ENCODE measurements at places on chromosomes 4 and X.

GRCh38 chr4:18524667-18525066 lies 503.1 kb upstream of the LCORL start:
- DNase-seq, result no peak

- DNase-seq, result no peak
Observed at GRCh38 chr4:42751587-42751986, 94.7 kb upstream of the ATP8A1 start.

GRCh38 chr4:185874516-185875230 lies 62.7 kb upstream of the SORBS2 start:
- DNase-seq, result no peak

- no peak for DNase-seq
Observed at GRCh38 chr4:109072595-109072994, 229.9 kb downstream of the COL25A1 start.

DNA sequence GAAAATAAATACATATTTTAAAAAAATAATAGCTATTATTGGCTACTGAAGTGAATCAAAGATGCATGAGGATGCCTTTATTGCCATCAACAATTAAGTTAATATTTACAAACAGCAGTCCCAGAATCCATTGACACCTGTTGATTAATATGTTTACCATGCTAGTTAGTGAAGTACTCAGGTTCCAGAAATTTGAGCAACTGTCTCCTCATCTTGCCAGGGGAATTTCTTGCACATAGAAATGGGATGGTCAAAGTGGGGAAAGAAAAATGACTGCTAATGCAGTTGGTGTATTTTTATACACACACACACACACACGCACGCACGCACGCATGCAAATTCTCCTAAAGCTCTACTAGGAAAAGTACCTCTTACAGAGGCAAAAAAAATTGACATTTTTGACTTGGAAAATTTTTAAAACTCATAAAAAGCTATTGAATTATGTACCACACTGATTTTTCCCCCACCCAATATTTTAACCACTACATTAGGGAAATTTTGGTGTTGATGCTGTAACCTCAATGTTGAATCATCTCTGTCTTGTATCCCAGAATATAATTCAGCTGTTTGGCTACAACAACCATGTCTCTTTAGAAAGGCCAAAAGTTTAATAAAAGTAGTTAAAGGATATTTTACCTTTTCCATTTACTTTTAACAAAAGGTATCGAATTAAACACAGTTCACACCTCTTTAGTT lies 105.3 kb upstream of the TMEM150C start:
- DNase-seq, result no peak

- DNase-seq, result no peak
Observed at GRCh38 chr4:153258750-153259149, 54.5 kb downstream of the TRIM2 start.

- DNase-seq, result no peak
Observed at GRCh38 chr4:43277003-43277402, 384.5 kb downstream of the GRXCR1 start.

DNA sequence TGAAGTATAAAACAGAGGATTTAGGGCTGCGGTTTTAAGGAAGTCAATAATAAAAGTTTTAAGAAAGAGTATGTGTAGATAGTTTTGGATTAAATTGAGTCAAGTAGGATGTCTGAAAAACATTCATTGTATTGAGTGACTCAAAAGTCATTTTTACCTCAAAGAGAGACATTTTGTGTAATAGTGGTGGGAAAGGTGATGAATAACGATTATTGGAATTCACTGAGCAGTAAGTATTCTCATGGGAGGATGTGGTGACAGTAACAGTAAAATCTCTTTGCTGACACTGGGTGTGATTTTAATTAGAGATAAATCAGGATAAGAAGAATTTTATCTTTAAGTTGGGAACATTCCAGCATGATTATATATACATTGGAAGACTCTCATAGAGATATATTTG lies 233.6 kb downstream of the PDHA2 start:
- DNase-seq, result no peak

GRCh38 chr4:110621839-110622751 lies 782 bp downstream of the PITX2 start:
- no peak for DNase-seq

DNA sequence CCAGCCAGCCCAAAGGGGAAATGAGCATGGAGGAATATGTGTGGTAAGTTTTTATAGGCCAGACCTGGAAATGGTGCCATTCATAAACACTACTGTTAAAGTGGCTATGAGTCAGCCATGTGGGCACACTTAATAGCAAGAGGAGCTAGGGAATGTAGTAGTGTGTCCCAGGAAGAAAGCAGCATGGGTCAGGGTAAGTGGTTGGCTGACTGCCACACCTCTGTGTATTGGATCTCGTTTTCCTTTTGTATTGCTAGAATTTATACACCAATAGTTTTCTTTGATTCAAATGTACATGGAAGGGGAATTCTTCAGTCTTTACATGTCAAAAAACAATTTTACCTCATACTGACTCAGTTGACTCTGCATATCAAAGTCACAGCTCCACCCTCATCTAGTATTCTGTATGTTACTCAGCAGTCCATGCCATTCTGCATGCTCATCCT lies 22.9 kb upstream of the SGMS2 start:
- no peak for DNase-seq

DNA sequence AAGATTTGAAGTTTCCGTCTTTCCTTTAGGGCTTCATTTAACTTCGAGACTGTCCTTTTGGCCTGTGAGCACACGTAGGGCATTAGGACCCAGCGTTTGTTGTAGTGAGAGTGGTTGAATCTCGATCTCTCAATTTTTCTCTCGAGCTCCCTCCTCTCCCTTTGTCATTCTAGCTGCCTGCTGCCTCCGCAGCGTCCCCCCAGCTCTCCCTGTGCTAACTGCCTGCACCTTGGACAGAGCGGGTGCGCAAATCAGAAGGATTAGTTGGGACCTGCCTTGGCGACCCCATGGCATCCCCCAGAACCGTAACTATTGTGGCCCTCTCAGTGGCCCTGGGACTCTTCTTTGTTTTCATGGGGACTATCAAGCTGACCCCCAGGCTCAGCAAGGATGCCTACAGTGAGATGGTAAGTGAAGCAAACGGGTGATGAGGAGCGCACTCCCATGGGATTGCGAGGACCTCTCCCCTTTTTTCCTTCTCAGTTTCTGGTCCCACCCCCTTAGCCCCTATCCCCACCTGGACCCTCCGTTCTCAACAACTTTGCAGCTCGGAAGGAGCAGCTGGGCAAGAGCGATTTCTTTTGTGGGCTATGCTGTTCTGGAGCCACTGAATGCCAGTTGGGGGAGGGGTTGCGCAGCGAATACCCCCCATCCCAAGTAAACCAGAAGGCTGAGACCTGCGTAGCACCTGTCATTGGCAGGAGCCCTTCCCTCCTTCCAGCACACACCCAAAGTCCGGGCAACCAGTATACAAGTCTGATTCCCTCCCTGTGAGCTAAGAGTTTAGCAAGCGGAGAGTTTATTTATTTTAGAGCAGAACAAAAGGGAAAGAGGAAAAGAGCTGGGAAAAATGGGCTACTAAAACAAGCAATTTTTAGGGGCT lies at the start of gene TMEM35A:
Gene TMEM35A (plus strand): TSS at position 164 of the 883 bp plus-strand sequence. CDS start 124 bp downstream, at position 288.
- no peak for DNase-seq

- no peak for DNase-seq
Observed at GRCh38 chr4:94668724-94669123, 89.0 kb upstream of the BMPR1B start.

GRCh38 chr4:104735174-104735573 lies 240.5 kb upstream of the CXXC4 start:
- DNase-seq, result no peak

DNA sequence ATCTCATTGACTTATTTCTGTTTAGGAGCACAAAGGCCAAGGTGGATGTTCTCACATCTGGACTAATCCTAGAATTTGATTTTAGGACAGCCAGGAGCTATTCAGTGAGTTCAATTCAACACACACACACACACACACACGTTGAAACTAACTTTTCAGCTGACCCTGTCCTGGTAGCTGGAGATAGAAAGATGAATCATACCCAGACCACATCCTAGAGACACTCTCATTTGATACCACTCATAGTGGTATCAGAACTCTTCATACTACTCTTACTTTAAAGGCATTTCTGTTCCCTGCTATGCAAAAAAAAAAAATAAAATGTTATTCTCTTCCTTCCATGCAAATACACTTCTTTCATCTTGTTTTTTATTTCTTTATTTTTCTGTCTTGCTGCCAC lies 36.7 kb downstream of the KLF8 start:
- DNase-seq, result no peak

GRCh38 chr4:140740422-140740821 lies 15.8 kb downstream of the TBC1D9 start:
- no peak for DNase-seq

GRCh38 chrX:40146262-40147125 lies 48.7 kb upstream of the BCOR start:
- no peak for DNase-seq

DNA sequence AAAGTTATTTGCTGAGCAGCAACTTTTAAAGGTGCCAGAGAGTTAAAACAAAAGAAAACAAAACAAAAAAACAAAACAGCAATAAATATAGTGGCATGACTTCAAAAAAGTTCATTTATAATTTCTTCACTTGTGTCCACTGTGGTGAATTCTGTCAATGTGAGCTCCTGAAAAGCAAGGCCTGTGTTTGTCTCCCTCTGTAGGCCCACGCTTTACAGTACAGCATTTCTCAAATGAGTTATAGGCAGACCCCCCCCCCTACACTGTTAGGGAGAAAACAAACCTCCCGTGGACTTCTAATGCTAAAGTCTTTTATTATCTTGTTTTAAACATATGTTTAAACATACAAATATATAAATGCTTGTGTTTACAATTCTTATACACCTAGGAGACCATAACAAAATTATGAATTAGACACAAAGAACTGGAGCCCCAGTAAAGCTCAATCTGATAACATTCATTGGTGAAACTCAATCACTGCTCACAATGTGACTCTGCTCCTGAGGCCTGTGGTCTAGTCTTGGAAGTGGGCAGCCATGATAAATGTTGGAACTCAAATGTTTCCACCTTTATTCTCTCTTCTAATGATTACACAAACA lies 47.0 kb upstream of the SCOC start:
- DNase-seq, result no peak

DNA sequence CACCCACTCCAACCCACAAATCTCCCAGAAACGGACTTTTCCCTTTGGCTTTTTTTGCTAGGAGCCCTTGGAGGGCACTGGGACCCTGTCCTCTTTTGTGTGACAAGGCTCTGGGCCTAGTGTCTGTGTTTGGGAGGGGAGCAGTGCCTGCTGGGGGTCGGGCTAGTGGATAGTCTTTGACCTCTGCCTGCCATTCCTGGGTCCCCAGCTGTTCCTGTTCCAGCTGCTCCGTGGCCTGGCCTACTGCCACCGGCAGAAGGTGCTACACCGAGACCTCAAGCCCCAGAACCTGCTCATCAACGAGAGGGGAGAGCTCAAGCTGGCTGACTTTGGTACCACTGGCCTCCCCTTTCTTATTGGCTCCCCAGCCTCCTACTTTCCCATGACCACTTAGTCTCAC lies 6.7 kb upstream of the USP11 start:
- no peak for DNase-seq

DNA sequence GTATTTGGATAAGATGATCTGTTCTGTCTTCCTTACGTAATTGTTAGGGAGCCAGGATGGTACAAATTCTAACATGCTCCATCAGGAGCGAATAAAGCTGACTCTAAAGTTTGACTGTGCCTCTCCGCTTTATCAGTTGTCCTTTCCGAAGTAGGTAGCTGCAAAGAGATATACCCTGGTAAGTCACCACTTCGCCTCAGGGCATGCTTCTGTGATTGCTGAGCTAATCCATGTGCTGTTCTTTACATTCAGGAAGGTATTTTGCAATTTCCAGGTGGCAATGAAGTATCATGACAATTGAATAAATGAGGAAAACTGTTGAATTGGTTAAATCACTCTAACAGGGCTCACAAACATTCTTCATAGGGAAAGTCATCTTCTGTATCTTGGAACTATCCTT lies 38.9 kb downstream of the KIT start:
- no peak for DNase-seq

- no peak for DNase-seq
Observed at GRCh38 chrX:76796311-76796710, 368.8 kb downstream of the MAGEE1 start.

DNA sequence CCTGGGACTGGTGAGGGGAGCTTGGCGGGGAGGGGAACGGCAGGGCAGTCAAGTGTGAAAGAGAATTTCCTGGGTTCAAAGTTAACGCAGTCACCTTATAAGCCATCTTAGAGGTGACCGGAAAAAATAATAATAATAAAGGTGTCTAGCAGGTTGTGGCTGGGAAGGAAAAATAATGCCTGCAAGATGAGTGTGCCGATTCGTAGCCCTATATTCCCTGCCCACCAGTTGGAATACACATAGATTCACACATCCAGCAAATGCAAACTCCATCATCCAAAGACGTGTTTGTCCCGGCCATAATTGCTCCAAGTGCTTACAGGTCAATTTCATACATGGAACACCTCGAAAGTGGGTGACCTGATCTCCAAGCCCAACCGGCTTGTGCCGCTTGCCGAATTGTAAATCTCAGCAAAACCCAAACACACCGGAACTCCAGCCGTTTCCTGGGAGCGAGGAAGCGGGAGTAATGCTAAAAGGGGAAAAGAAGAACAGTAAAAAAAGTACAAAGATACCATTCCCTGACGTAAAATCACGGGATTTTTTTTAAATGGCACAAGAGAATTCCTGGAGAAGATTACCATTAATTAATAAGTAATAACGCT lies 1.3 kb upstream of the FAT1 start:
- DNase-seq, result no peak

DNA sequence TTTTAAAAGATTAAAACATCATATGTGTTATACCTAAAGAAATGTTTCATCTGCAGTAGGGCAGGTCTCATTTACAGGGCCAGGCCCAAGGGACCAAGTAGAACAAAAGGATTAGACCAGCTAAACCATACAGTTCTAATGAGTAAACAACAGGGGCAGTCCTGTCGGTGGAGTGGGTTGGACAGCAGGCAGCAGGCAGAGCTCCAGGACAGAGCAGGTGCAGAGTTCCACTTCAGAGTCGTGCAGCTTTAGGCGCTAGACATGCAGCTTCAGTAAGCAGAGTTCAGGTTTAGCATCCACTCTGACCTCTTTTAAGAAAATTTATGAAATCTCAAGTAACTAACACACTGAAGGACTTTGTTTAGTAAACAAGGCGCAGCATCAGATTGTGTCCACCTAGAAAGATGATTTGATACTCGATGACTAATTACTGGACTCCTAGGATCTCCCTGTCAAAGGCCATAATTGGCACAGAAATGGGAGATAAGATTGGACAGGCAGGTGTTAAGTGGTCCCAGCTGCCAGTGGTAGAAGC lies 487.7 kb upstream of the INTU start:
- no peak for DNase-seq

- no peak for DNase-seq
Observed at GRCh38 chrX:38166478-38167083, 54.1 kb downstream of the SRPX start.

GRCh38 chr4:48499551-48500066 lies 9.6 kb downstream of the ZAR1 start:
- no peak for DNase-seq

- DNase-seq, result no peak
Observed at GRCh38 chr4:167290678-167291077, 56.4 kb upstream of the SPOCK3 start.

GRCh38 chr4:105088110-105088879 lies 58.4 kb upstream of the TET2 start:
- DNase-seq, result no peak

- DNase-seq, result no peak
Observed at GRCh38 chrX:3576886-3577501, 136.5 kb downstream of the PRKX start.

Measured in stimulated activated CD4-positive, alpha-beta T cell treated with anti-CD3 and anti-CD28 coated beads, Interleukin-1b, Interleukin-23, amount 100 ng/mL, for 1 hour (primary cell).